GM13977 (cell line): ENCODE measurements at places on chromosomes 2 and 18.

DNA sequence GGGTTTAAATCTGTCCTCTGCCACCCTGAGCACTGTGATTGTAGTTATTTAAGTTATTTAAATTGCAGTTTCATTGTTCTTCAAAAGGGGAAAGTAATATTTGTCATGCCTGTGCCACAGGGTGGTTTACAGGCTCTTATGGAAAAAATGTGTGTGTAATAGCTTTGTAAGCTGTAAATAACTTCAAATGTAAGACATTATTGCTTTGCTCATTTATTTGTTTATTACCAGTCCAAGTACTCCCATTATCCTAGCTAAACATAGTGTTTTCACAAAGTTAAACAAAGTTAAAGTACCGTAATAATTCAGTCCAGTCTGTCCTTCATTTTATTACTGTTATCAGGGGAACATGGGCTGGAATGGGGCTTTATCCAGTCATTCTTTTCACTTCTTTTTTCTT is 43.4 kb upstream of the IGFBP2 start:
- DNase-seq: no peak

DNA sequence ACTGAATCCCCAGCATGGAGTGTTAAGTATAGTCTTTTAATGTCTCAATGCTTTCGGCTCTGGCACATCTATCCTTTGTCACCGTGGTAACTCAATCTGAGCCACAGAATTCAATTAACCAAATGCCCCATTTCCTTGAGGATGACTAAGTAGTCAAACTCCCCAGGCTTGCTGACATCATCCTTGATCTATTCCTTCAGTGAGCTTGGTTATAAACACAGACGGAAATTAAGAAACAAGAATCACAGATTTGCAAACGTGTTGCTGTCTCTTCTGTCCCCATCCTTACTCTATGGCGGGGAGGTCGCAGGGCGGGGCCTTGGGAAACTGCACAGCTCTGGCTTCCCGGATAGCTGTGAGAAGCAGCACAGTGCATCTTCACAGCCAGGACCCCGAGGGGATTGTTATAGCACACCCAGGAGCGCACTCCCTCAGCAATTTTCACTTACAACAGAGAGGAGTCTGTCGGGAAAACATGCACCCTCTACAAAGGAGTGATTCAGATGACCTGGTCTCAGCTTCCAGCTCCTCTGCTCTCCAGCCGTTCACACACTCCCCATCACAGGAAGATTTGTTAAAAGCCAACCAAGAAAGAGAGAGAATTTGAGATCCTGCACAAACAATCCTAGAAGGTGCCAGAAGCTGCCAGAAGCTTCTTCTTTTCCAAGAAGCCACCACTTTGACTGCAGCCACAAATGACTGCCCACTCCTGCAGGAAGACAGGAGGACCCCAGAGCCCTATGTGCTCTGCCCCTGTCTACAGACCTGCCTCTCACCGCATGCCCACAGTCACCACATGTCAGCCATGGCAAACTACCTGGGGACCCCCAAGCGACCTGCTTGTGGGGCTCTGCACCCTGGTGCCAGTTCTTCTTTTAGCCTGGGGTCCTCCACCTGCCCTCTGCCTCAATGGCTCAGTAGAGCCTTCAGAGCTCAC is 44.9 kb upstream of the YWHAQ start:
- no peak for DNase-seq

DNA sequence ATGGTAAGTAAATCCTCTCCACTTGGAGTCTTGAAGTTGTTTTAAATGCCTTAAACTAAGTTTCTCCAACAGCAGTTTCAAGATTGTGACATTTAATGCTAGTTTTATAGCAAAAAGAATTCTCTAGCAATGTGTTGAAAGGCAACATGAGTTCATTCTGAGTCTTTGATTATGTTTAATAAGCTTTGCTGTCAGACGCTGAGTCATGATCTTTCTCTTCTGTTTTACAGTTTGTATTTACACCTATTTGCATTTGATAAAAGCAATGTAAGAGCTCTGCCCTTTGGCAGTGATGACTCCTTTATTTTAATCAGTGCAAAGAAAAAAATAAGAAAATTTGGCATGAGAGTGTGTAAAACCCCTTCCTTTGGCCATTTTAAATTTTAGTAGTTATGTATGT is 497.7 kb downstream of the STK39 start:
- DNase-seq: no peak

GRCh38 chr2:138171244-138171643 is 207.0 kb downstream of the HNMT start:
- DNase-seq: no peak

GRCh38 chr2:2114707-2115245 is 216.3 kb downstream of the MYT1L start:
- DNase-seq: no peak

- peak; percentile 20 for DNase-seq
Observed at GRCh38 chr2:55418512-55419232, 984 bp downstream of the CCDC88A start.

DNA sequence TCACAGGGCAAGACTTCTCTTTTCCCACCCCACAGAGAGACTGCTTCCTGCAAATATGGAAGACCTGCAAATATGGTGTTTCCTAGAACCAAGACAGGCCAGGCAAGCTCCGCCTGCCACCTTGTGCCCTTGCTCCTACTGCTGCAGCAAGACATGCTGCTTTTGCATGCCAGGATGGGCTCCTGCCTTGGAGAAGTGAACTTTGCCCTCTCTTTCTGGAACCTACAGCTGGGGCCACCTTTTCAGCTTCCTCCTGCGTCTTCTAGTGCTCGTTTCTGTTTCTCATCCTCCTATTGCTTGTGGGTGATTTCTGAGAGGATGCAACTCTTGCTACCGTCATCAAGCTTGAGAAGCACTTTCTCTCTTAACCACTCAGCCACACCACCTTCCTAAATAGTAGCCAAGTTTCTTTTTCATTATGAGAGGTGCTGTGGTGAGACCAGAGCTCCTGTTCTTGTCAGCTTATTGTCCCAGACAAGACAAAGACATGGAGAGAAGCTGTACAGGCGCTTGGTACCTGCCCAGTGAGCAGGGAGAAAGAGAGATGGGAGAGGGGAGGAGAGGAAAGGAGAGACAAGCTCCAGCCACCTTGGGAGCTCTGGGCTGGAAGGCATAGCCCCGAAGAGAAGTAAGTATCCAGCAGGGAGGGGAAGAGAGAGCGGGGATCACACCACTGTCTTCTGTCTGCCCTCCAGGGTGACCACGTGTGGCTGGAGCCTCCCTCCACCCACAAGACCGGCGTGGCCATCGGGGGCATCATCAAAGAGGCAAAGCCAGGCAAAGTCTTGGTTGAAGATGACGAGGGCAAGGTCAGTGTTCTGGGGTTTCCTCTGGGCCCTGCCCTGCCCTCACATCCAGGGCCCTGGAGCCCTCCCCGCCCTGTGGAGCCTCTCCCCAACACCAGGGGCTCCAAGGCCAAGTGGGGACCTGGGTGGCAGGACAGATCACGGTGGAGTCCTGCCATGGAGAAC is 28.3 kb downstream of the MYO7B start:
- peak; percentile 90 for DNase-seq

DNA sequence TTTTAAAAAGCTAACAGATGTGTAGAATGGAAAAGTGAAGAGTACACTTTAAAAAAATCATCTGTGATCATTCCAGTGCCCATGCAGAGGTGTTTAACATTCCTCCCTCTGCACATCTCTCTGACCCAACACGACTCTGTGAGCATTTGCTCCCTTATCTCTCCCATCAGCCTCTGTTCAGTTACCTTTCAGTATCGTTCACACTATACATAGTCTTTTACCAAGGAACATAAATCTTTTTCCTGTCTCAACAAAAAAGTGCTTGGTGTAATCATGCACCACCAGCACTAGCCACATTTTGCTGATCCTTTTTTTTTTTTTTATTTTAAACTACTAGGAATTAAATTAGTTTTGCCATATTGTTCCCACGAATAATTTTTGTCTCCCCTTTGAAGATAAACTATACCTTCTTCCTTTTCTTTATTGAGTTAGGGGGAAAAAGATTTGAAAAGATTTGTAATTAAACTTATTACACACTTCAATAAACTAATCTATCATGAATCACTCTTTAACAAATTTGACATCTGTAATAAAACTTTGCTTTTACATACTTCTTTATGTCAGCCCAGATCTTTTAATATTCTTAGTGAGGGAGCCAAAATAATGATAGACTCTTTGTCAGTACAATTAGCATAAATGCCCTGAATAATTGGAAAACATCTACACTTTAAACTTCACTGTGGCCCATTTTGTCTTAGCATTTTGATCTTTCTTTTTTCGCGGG is 489.8 kb upstream of the FANCL start:
- DNase-seq: no peak
